ENCODE measurements at places on chromosomes 5 and 9. TPM values are rescaled to one million over a fixed set of nuclear protein-coding genes. Genes with fewer than 3 reads are reported as not detected.

FGD3 gene
- total RNA-seq: 0.58 TPM

PAM gene
- 200 TPM for total RNA-seq

RNF183 gene
- not detected for total RNA-seq

IER5L gene
- 43.2 TPM for total RNA-seq

ZNF883 gene
- 3.4 TPM for total RNA-seq

BTNL3 gene
- not detected for total RNA-seq

PCDHGB3 gene
- 1.1 TPM for total RNA-seq

SPINK5 gene
- not detected for total RNA-seq

ATP10B gene
- 0.06 TPM for total RNA-seq
